Activated gamma-delta T cell treated with Interleukin-2 at 50 U/mL for 16 hours (primary cell): ENCODE measurements at places on chromosomes 16 and 17.

DNA sequence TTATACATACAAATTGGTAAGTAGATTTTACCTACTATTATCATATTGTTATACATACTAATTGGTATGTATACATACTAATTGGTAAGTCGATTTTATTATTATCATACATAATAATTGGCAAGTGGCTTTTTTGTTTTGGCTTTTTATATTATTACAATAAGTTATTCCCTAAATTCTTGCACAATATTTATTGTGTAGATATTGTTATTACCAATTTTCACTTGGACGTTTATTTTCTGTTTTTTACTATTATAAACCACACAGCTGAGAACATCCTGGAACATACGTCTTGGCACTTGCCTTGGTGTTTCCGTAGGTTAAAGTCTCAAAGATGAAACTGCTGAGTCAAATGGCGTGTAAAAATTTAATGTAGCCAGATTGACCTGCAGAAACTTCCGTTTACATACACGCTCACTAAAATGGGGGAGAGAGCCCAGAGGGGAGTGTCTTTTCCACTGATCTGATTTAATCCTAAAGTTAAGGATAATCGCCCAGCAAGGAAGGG lies 18.9 kb downstream of the GNGT2 start:
- no peak for DNase-seq

DNA sequence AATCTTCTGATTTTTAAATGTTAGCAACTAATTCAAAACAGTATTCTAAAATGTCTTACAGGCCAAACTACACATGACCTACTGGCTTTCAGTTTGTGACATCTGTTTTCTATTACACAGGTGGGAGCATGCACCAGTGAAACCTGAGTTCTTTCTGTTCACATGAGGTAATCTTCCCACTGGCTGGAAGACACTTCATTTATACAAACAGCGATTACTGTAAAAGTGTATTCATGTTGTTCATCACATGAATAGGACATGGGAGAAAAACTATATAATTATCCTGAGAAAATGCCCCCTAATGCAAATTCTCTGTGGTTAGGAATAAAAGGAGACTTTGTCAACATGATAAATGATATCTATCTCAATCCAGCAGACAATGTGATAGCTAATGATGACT lies 11.1 kb upstream of the PIK3R5 start:
- DNase-seq: no peak

DNA sequence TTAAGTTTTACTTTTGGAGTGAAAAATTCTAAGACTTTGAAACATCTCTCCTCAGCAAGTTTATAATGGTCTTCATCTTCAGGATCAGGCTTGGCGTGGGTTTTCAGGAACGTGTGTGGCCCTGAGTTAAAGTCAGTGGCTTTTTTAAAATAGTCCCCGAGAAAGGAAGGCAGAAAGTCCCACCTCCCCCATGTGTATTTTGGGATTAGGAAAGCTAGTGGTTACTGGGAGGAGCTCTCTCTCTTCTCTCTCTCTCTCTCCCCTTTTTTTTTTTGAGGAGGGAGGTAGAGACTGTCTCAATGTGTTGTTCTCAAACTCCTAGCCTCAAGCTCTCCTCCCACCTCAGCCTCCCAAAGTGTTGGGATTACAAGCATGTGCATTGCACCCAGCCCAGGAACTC lies 213.2 kb downstream of the IRX3 start:
- no peak for DNase-seq

GRCh38 chr17:82051776-82052637 lies at the start of the genes GPS1 and RFNG:
Gene GPS1, plus strand, starts transcription at chr17:82051898. Its CDS starts 34 bp downstream, at chr17:82051932.
Gene RFNG, minus strand, starts transcription at chr17:82051811. Its CDS starts 45 bp downstream, at chr17:82051766.
- DNase-seq: peak; percentile 81

DNA sequence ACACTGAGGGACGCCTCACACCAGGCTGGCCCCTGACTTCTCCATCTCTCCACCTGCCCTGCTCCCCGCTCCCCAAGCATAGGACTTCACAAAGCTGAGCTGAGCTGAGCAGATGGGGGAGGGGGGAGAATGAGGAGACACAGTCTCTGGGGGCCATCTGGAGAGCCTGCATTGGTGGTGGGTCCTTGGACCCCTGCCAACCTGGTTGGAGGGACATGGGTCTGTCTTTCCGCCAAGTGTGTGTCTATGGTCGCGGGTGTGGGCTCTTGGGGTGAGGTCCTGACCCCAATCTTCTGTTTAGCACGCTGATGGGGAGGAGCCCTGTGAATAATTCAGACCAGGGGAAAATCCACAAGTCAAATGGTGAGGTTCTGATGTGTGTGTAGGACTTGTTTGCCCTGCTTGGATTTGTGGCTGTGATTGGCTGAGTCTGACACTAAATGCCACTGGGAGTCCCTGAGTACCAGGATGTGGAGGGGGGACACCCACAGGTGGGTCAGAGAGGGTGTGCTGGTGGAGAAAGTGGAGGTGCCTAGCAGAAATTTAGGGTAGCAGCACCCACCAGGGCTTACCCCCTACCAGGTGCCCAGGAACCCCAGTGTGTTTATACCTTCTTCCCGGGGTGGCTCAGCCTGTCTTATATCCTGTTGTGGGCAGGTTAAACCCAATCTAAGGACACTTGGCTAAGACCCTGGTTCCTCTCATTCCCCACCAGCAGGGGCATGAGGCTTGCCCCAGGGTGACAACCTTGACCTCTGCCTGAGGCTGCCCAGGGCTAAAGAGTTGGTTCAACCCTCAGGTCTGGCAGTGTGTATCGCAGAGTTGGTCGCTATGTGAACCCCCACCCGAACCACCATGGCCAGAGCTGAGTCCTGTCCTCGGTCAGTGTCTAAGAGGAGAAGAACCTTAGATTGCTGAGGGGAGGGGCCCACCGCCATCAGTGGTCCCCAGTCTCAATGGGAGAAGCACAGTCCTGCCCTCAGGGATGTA lies 2.1 kb downstream of the FMNL1 start:
- peak; percentile 40 for DNase-seq

- no peak for DNase-seq
Measured at GRCh38 chr16:69111876-69112230, 6.4 kb downstream of the HAS3 start.

DNA sequence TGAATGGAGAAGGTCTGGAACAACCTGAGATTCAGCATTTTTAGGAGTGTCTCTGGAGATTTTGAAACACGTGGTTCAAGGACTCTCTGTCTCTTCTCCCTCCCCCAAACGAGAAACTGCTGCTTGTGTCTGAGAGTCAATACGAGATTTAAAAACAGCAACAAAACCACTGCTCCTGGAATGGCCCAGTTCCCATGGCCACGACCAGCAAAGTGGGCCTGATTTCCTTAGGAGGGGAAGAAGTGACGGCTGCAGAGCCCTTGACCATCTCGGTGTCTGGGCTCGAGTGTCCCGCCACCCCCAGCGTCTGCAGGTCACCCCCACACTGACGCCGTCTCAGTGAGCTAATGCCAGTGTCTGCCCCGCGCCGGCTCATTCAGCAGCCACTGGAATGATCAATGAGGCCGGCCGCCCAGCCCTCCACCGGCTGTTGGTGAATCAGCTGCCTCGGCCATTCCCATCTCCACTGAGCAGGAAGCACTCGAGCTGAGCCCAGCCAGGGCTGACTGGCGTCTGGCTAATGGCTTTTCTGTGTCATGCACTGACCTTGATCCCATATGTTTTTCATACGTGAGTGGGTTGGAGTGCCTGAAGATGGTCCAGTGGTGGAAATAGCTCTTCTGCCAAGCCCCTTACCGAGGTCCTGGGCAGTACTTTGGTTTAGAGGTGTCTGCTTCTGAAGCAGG lies 151.8 kb downstream of the PITPNC1 start:
- no peak for DNase-seq

DNA sequence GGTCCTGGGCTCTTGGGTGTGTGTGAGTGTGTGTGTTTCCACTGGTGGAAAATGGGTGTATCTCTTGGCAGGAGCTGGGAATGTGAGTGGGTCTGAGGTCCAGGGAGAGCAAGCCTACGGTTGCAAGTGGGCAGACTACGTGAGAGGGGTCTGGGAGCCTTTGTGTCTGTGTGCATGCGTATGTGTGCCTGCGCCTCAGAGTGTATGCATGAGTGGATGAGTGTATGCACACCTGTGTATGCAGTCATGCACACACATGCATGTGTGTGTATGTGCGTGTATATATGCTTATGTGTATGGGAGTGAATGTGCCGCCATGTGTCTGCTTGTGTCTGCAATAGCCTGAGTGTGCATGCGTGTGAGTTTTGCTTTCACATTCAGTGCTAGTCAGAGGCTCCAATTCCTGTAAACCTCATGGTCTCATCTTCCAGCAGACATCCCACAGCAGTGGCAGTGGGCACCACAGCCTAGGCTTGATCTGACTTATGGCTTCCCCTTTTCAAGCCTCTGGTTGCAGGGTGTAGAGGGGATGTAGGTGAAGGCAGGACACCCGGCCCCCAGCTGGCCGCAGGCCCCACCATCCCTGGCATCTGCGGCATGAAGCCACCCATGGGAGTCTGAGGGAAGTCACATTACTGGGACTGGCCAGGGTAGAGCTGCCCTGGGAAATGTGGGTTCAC lies 19.7 kb upstream of the RMI2 start:
- DNase-seq: no peak

- DNase-seq: no peak
Measured at GRCh38 chr17:10247810-10248209, 49.4 kb upstream of the GAS7 start.

DNA sequence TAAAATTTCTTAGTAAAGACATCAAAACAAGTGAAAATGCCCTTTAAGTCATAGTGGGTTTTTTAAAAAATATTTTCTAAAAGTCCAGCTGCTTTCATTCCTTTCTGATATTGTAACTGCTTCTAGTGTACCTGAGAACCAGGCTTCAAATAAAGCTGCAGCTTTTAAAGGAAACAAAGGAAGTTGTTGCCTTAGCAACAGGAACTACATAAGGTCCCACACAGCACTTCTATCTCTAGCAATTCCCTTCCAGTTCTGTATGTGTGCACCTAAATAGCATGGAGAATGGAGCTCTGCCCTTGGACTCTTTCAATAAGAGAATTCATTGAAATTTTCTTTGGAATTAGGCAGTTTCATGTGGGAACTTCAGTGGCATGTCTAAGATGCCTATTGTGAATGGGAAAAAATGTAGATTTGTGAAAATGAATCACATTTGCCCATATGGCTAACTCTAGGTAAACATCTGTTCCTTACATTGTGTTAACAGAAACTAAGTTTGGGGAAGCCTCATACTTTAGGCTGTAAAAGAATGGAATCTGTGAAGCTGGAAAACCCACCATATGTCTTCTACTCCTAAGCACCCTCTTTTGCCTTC lies 206.4 kb downstream of the KIF2B start:
- no peak for DNase-seq

DNA sequence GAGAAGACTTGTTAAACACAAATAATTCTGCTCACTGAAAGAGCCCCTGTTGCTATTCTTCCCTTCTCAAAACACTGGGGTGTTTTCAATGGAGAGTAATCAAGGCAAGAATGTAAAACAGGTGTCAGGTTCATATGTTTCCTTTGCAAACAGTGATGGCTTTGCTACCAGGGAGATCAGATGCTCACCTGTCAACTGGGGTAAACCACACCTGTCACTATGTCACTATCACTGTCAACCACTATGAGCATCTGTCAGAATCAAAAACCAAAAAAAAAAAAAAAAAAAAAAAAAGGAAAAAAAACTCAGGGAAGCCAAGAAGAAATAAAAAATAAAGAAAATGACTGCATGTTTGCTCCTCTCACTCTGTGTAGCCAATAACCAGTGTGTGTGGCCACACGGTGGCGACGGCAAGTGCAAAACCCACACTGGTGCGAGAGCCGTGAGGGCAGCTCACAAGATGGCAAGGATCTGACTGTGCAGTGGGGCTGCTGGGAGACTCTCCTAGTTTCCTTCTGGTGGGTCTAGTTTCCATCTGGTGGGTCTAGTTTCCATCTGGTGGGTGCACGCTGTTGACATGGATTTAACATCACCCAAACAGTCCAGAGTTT lies 22.7 kb downstream of the USP22 start:
- peak; percentile 29 for DNase-seq

DNA sequence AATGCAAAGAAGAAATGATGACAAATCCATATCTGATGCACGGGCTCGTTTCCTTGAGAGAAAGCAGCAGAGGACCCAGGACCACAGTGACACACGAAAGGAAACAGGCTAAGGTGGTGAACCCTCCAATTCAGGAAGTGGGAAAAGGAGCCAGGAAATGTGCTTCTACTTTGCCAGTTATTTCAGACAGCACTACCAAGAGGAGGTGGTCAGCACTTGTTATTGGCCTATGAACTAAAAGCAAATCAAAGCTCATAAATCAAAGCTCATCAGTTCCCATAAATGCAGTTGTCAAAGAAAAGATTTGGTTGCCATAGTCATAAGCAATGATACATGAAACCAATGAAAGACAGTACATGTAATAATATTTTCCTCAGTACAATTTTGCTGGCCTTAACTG lies 12.6 kb upstream of the CLTC start:
- DNase-seq: no peak

DNA sequence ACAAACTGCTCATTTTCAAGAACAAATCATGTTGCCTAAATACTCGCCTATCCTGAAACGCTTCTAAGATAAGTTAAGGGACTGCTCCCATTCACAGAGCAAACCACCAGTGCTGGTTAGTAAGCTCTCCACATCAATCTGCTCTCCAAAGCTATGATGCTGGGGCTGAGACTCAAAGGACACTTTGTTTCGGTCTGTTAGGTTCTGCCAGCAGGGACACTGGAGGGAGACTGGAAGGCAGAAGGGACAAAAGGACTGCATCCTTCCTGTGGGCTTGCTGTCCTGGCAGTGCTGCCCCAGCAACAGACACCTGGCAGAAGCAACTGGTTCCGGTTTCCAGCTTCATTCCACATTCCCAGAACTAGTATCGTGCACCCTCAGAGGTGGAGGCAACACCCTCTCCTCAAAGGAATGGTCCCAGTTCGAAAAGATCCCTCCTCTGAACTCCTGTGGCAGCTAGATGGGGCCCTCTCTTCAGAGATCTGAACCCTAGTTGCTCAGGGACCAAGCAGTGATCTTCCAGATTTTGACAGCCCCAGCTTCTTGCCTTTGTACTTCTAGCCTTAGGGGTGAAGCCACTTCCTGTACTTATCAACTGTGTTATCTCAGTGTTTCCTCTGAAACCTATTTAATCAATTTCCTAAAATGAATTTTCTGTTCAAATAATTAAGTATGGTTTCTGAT lies 73.4 kb upstream of the GSG1L start:
- DNase-seq: peak; percentile 35

DNA sequence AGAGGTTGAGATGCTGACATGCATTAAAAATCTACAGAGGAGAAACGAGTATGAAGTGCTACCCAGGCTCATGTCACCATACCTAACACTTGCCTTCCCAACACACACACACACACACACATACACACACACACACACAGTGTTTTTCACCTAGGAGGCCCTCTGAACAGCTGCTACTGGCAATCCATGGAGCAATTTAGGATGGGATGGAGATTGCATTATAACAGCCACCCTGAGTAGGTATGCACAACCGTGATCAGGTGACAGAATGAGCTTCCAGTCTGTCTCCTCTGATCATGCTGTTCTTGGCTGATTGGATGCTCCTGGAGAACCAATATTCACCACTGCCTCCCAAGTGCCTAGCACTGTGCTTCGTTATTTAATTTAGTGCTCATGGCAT lies 528.5 kb upstream of the CDH5 start:
- no peak for DNase-seq

- DNase-seq: peak; percentile 42
Measured at GRCh38 chr16:22898874-22899348, 84.9 kb downstream of the HS3ST2 start.

DNA sequence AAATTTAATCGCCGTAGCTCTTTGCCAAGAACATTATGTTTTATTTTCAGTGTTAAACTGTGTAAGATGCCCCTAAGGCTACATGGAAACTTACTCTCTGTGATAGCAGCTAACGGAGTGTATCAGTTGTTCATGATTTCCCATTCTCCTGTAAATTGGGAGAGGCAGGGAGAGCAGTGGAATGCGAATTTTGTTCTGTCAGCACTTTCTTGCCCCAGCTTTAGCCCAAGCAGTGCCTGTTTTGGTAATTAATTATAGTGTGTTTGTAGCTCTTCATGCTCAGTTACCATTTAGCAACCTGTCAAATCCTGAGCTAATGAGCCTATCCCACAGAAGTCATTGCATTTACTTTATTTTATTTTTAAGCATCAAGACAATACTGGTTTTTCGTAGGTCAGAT lies 475.1 kb upstream of the RBFOX1 start:
- DNase-seq: no peak
